ENCODE measurements at places on chromosomes 3 and 15.

- DNase-seq: no peak
Observed at GRCh38 chr15:41493902-41494189, 172 bp downstream of the ITPKA start.

DNA sequence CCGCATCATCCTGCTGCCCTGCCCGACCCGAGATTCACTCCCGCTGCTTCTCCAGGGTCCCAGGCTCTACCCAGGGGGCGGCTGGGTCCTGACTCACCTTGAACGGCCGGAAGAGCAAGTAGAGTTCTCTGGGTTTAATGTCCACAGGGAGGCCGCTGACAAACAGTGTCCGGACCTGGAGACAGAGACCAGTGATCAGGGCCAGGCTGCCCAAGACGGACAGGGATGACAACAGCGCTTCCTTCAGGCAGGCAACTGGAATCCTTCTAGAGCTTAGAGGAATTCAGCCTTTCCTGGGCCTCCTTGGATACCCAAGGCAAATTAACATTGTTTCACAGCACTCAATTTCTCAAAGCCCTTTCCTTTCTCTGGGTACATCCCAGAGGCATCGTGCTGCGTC lies 23.9 kb downstream of the RBPMS2 start:
- no peak for DNase-seq

GRCh38 chr3:169150920-169151319 lies 512.6 kb downstream of the MECOM start:
- no peak for DNase-seq

- peak; percentile 47 for DNase-seq
Observed at GRCh38 chr3:71710906-71711494, 14.2 kb downstream of the EIF4E3 start.

GRCh38 chr3:23537101-23537551 lies 268.6 kb upstream of the UBE2E1 start:
- DNase-seq: no peak

DNA sequence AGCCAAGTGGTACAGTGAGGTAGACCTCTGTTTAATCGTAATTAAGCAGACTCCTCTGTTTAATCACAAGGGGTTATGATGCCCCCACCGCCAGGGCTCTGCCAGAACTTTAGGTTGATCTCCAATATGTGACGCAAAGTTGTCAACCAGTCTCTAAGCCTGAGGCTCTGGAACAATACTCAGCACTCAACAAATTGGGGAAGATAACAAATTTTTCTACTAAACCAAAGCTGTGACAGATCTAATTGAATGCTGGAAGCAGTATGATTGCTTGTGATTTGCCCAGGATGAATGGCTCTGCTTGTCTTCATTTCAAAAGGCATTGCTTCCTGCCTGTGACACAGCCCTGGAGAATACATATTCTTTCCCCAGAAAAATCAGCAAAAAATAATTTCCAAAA lies 57.1 kb downstream of the SNTN start:
- DNase-seq: no peak

- DNase-seq: peak; percentile 40
Observed at GRCh38 chr15:47460795-47461573, 256.3 kb upstream of the SEMA6D start.

DNA sequence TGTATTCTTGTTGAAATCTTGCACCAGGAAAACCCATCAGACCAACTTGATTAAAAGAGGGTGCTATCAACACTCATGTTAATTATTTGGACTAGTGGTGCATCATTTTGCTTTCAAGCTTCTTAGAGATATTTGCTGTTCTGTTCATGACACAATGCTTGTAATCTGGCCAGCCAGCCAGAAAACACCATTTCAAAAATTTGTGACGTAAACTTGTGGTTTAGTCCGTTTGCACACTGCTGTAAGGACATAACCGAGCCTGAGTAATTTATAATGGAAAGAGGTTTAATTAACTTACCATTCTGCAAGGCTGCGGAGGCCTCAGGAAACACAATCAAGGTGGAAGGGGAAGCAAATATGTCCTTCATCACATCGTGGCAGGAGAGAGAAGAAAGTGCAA lies 374.3 kb upstream of the TGFBR2 start:
- no peak for DNase-seq

- DNase-seq: no peak
Observed at GRCh38 chr3:13146643-13147143, 73.5 kb upstream of the IQSEC1 start.

GRCh38 chr3:142028243-142028777 lies 121.0 kb downstream of the TFDP2 start:
- peak; percentile 85 for DNase-seq

- no peak for DNase-seq
Observed at GRCh38 chr15:62756326-62756994, 286.1 kb upstream of the TPM1 start.

- DNase-seq: no peak
Observed at GRCh38 chr15:81911022-81911971, 134.5 kb downstream of the MEX3B start.

GRCh38 chr3:29555590-29555989 lies 274.7 kb downstream of the RBMS3 start:
- no peak for DNase-seq

GRCh38 chr3:127484601-127485388 lies 105.7 kb downstream of the TPRA1 start:
- no peak for DNase-seq

- DNase-seq: no peak
Observed at GRCh38 chr3:122694966-122695365, 14.3 kb downstream of the PARP14 start.

DNA sequence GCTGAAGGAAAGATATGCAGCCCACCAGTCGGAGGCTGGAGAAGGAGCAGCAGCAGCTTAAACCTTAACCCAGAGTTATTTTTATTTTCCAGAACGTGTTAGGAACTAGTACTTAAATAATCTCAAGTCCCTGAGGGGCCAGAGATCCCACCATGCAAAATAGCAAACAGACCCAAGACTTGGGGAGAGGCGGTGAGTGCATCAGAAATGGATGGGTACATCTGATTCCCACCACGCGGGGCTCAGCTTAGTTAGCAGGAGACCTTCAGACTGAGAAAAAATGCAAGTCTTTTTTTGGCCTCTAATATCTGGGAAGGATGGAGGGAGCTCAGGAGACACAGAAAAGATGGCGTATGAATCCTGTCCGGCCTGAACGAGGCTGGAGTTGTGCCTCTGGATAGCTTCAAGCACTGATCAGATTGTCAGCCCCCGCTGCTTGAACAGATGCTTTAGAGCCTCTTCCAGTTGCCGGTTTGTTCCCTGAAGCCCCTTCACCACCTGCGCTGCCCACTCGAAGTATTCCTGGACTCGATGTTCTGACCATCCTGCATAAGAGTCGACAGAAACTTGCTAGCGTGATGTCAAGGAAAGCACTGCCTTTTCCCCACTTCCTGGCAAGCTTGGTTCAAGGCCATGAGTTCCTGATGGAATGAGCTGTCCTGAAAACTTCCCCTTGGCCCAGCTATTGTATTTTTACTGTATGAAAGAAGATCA lies 1.3 kb downstream of the HDDC3 start:
- no peak for DNase-seq

DNA sequence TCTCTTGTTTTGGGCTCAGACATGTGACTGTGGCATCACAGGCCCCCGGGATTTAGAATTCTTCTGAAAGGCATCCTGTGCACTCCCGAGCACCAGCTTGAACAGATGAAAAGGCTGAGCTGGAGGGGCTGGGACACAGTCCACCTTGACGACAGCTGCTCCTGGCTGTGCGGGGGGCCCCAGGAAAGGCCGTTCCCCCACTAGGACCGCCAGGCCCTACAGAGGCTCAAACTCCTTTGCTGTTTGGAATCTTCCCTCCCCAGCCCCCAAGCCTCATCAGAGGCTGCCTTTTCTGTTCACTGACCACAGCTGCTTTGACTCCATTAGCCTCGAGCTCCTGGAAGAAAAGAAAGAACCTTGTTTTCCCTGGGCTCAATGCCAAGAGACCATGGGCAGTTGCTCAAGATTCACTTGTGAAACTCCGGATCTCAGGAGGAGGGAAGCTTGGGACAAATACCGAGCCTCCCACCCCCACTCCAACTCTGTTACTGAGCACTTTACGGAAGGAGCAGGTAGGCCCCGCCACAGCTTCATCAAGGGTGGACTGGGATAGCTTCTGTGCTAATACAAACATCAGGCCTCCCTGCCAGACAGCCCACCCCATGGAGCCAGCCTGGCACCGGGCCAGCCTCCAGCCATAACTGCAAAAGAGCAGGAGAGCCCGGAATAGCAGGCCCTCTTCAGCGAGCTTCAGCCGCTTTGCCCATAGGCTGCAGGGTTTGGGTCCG lies 15.7 kb downstream of the CIDEC start:
- DNase-seq: peak; percentile 68

GRCh38 chr15:49492151-49492550 lies 69.1 kb downstream of the FGF7 start:
- no peak for DNase-seq
